Stimulated activated CD4-positive, alpha-beta T cell treated with anti-CD3 and anti-CD28 coated beads, Interleukin-1b, Interleukin-23, amount 100 ng/mL, for 1 hour (primary cell): ENCODE measurements at places on chromosomes 12 and 14.

DNA sequence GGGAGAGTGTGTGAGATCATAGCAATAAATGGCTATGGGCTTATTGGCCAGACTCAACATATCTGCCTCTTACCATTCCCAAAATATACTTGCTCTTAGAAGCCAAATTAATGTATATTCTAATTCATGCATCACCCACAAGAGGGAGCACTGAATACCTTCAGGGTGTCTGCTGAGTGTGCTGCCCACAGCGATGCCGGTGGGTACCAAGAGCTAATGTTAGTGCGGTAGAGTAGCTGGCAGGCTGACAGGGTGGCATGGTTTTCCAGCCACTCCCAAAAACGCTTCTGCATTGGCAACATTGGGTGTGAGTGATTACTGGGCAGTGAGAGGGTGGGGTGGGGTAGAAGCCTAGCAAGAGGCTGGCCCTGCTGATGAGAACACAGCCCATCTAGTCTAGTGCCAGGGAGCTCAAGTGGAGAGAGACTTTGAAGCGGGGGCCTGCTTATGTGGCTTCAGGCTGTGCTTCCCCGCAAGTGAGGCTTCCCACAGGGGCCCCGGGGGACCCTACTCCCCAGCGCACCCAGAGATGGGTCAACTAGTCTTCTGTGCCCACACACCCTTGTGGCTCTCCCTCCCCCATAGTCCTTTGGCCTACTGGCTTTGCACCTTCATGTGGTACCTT, 9.2 kb upstream of the PLEKHD1 start:
- no peak for DNase-seq

DNA sequence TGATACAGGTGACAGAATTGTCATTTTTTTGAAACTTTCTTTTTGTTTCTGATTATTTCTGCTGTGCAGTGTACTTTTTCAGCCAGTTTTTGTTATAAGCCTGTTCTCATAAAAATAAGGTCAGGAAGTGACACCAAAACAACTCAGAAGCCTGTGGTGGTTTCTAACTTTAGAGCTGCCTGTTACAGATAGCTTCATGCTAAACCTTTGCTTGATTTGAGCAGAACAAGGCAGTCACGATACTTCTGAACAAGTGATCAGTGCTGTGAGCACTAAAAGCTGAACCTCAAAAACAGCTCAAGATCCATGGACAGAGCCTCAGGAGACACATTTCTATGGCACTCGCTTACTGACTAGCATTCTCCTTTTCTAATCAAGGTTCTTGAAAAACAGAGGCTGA, 82.0 kb downstream of the PRKCH start:
- DNase-seq = no peak

DNA sequence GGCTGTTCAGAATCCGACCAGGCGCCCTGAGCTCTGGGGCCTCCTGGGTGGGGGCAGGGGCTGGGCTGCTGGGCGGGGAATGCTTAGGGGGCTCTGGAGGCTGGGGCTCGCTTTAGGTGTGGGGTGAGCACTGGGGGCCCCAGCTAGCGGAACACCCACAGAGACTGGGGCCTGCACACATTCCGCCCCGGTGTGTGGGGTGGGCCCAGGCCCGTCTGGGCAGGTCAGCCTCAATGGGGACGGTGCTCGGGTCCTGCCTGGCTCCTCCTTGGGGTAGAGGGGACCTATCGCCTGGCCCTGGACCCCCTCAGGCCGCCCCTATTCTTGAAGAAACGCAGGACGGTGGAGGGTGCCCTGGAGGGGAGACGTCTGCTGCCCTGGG, 364.8 kb downstream of the TMEM121 start:
- DNase-seq = no peak

GRCh38 chr12:49792181-49792970, 35.8 kb downstream of the NCKAP5L start:
- DNase-seq = no peak

GRCh38 chr12:89073659-89074058, 278.6 kb downstream of the DUSP6 start:
- DNase-seq = no peak

DNA sequence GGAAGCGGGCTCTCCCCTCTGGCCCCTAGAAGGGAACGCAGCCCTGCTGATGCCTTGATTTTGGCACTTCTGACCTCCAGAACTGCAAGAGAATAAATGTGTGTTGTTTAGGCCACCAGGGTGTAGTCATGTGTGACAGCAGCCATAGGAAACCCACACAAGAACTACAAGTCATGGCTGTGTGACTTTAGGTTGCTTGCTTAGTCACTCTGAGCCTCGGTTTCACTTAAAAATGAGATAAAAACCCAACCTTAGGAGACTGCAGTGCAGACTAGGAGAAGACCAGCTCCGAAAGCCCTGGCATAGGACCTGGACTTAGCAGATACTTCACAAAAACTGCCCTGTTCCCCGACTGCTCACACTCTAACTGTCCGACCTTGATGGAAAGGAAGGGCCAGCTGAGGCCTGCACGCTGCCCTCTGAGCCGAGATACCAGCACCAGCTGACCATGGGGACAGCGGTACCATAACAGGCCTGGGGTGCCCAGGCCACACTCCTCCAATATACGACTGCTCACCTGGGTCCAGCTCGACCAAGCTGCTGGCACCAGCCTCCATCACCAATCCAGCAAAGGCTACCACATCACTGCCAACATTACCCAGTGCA, 53.5 kb downstream of the CCDC85C start:
- DNase-seq = no peak

- DNase-seq = no peak
These were observed 316.3 kb downstream of the GPHN start for GRCh38 chr14:66824251-66824650.

GRCh38 chr12:75655315-75655806, 144.0 kb upstream of the KRR1 start:
- DNase-seq = no peak

DNA sequence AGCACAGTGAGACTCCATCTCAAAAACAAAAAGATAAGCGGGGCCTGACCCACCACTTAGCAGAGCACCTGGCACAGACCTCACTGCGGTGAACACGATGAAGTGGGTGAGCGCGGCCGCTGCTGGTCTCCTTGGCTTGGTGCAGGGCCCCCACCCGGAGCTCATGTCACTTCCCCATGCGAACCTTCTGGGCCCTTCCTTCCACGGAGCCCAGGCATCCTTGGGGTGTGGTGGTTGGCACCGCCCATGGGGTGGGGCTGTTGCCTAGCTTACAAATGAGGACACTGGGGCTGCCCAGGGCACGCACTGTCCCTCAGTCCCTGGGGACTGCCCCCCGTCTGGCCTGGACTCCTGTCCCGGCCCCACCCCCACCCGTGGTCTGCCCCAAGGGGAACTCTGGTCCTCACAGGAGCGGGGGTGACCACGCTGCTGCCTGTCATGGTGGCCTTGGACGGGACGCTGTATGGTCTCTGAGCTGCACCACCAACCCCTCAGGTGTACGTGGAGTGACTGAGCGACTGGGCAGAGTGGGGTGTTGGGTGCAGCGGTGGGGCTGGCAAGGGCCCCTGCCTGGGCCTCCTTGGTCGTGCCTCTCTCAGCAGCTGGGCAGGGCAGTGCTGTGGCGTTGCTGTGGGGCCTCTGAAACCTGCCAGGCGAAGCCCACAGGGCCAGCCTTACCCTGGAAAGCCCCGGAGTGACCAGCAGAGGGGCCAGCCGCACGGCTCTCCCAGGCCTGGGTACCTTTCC, 15.3 kb downstream of the FBRSL1 start:
- DNase-seq = no peak

- DNase-seq = no peak
These were observed 184.7 kb downstream of the SRGAP1 start for GRCh38 chr12:64029013-64029857.

- no peak for DNase-seq
These were observed 265.5 kb downstream of the ATP23 start for GRCh38 chr12:58206876-58207275.

GRCh38 chr12:8493084-8493483, 20.2 kb upstream of the CLEC4D start:
- no peak for DNase-seq

DNA sequence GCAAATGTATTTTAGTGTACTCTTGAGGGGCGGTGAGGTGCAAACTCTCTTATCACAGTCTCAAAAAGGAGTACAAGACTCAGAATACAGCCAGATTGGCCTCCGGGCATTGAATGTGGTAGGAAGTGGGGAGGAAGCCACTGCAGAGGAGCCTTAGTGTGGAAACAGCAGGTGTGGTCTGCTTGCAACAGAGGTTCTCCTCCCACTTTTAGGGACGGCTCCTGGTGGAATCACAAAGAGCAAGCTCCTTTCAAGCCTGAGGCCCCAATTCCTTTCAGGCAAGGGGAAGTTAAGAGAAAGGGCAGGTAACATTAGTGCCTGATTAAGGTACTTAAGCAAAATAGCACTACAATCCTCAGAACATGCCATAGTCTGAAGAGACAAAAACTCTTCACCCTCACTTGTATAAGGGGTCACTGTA, 23.7 kb upstream of the SLC2A3 start:
- no peak for DNase-seq

GRCh38 chr14:24881116-24881893, 168.6 kb downstream of the STXBP6 start:
- no peak for DNase-seq

- no peak for DNase-seq
These were observed 15.9 kb downstream of the GOLGA3 start for GRCh38 chr12:132812631-132813305.

DNA sequence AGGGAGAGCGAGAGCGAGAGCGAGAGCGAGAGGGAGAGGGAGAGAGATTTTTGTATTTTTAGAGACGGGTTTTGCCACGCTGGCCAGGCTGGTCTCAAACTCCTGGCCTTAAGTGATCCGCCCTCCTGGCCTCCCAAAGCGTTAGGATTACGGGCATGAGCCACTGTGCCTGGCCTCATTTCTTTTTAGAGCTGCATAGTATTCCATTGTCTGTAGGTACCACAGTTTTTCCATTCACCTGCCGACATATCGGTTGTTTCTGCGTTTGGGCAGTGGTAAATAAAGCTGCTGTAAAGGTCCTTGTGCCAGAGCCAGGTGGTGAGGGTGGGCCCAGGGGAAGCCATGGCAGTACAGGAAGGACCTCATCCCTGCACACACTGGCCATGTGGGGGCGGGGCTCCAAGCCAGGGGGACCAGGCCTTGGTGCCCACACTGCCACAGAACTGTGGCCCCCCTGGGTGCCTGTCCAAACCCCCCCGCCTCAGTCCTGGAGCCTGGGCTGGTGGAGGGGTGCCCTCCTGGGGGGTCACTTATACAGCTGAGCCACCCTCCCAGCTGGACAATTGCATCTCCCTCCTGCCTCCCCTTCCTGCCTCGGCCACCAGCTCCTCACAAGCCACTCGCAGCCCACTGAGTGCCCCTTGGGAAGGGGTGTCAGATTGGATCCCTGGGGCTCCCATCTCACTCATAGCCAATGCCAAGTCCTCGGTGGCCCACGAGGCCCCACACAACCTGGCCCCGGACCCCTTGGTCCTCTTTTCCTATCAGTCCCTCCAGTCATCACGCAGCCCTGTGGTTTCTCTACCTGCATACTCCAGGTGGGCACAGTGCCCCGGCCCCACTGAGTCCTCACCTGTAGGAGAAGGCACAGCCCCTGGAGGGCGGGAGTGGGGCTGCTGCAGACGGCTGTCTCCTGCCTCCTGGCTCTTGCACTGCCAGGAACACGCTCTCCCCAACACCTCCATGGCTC, 1.7 kb upstream of the PUS1 start:
- DNase-seq = no peak

- no peak for DNase-seq
These were observed 45.4 kb upstream of the PPP4R3A start for GRCh38 chr14:91555531-91555930.

DNA sequence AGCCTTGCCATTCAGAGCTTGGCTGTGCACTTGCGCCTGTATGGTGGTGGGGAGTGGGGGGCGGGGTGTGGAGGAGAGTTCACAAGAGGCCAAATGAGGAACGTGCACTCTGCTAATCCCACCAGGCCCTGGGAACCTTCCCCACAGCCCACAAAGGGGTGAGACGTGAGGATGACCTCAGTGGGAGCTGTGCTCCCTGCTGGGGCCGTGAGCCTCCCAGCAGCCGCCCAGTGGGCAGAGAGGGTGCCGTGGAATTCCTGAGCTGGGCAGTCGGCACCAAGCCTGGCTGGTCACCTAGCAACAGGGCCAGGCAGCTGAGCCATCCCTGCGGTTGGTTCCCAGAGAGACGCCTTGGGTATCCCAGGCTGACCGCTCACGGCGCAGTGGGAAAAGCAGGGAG, 53.7 kb downstream of the CCNK start:
- DNase-seq = no peak

DNA sequence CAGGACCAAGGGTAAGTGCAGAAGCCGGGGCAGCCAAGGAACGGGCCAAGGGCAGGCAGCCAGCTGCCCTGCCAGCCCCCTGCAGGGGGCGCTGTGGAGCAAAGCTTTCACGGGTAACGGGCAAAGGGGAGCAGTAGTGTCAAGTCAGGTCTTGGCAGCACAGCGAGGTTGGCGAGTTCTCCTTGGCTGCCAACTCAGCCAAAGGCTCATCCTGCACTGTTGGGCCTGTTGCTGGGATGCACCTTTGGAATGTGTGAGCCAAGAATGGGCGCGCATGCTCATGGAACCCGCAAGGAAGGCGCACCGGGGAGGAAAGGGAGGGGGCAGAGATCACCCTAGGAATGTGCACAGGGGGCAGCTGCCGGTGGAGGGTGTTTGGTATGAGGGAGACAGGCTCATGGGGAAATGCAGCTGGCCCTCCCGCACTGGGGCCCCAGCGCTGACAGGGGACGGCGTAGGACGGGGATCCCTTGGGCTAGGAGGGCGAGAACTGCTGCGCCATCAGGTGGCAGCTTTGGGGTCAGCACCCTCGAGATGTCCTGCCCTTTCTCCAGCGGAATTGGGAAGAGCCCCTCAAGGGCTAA, 138.0 kb downstream of the ASCL4 start:
- DNase-seq = peak; percentile 7

- no peak for DNase-seq
These were observed 6.4 kb downstream of the RAD52 start for GRCh38 chr12:943051-943450.

- DNase-seq = no peak
These were observed 73.8 kb downstream of the RASSF8 start for GRCh38 chr12:26032290-26032689.

- DNase-seq = no peak
These were observed 3.2 kb downstream of the SUSD6 start for GRCh38 chr14:69614592-69614991.

DNA sequence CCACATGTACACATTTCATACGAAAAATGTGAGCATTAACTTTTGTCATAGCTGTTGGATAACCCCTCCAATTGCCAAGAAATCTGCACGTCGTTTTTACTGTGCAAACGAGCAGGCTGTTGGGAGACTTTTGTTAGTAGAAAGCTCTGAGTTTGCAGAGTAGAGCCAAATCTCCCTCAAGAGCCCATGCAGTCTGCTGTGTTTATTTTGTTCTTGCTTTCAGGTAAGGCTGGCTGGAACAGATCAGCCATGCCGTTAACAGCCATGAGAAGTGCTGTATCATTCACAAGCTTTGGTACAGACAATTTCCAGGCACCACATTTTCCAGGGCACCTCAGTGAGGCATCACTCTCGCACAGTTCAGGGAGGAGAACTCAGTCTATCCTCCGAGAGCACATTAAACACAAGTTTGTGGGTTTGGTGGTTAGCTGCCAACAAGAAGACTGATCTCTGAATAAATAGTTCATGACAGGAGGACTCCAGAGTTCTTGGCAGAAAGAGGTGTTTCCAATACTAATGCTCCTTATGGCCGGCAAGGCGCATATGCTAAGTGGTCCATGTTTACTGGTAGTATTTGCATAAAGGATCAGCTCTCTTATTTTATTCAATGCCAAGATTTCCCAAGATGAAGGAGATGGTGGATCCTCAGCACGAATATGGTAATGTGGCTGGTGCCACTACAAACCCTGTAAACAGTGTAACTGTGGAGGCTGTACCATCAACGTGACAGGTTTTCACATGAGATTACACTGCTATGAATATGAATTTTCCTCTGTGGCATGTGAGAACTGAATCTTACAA, 30.3 kb upstream of the PELI2 start:
- DNase-seq = no peak

- DNase-seq = no peak
These were observed 11.5 kb downstream of the PTGER2 start for GRCh38 chr14:52325630-52326029.
